ENCODE measurements at places on chromosomes 2 and 18. TPM values are rescaled to one million over a fixed set of nuclear protein-coding genes. Genes with fewer than 3 reads are reported as not detected.

FSHR gene
- total RNA-seq: not detected

DQX1 gene
- 0.33 TPM for total RNA-seq

PSMD1 gene
- 79.3 TPM for total RNA-seq

CAB39 gene
- total RNA-seq: 156 TPM

SLC19A3 gene
- not detected for total RNA-seq
